ENCODE measurements at places on chromosomes 11 and 22.

GRCh38 chr11:30729187-30729713, 143.1 kb upstream of the MPPED2 start:
- DNase-seq: no peak

DNA sequence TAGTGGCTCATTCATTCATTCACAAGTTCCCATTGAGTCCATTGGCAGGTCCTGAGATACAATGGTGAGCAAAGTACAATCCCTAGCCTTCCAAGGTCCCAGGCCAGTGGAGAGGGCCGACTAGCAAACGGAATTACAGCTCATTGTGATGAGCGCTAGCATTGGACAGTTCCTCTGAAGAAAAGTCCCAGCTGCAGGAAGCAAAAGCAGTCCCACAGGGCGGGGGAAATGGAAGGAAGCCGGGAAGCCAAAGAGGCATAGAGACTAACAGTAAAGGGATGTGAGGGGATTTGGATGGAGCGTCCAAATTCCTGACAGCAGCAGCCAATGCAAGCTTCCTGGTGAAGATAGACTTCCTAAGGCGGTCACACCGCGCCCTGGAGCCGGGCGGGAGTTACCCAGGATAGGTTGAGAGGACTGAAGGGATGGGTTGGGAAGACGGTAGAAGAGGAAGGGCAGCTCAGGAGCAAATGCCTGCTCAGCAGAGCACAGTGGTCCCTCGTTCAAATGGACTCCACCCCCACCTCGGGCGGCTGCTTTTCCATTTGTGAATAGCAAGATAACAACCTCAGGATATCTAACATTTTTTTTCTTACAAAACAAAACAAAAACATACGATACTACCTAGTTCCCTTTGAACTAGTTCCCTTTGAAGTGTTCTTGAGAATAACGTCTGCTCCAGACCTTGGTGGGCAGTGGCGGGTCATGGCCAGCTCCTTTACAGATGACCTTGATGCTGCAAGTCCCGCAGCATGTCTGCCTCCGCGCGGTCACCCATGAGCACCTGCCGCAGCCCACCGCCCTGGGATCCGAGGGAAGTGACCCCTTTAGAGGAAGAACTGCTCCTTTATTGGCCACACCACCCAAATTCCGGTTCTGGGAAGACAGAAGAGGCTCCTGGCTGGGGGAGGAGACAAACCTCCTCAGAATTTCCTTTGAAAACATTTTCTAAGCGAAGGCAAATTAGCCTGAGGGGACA, 132.9 kb downstream of the RASSF10 start:
- DNase-seq: no peak

GRCh38 chr11:113376156-113376555, 11.4 kb upstream of the ANKK1 start:
- DNase-seq: no peak

GRCh38 chr11:25576320-25576719, 755.6 kb upstream of the ANO3 start:
- DNase-seq: no peak

GRCh38 chr22:25704701-25705100, 37.3 kb upstream of the MYO18B start:
- no peak for DNase-seq

GRCh38 chr11:76208438-76209374, 2.4 kb upstream of the WNT11 start:
- peak; percentile 73 for DNase-seq

DNA sequence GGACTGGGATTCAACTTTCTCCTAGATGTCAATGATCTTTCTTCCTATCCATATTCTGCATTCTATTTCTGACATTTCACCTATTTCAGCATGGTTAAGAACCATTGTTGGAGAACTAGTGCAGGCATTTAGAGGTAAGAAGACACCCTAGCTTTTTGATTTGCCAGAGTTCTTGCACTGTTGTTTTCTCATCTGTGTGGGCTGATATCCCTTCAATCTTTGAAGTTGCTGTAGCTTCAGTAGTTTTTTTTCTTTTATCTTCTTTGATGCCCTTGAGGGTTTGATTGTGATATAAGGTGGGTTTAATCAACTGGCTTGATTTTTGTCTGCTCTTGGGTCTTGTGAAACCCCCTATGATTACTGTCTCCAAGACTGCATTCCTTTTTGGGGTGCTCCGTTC, 502.1 kb downstream of the ETS1 start:
- no peak for DNase-seq

- no peak for DNase-seq
Measured at GRCh38 chr11:27839226-27839913, 139.1 kb upstream of the BDNF start.

DNA sequence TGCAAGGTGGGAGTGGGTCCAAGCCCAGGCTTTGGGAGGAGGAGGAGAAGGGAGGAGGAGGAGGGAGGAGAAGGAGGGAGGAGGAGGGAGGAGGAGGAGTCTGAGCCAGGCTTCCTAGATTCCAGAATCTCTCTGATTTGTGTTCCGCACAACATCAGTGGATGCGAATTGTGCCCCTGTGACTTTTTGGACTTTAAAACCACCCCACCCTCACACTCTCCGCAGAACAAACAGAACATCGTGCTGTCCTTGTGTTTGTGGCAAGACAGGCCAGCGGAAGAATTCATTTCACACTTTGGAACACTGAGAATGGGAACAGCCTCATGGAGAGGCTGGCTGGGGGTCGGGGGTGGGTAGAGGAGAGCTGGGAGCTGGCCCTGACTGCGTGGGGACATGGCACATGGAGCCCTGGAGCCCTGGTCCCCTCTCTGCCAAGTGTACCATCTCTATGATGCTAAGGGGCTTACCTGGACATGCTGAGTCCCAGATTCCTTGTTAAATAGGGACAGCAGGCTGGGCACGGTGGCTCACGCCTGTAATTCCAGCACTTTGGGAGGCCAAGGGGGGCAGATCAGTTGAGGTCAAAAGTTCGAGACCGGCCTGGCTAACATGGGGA, 16.4 kb upstream of the SHANK2 start:
- no peak for DNase-seq

GRCh38 chr11:96237766-96238266, 105.2 kb downstream of the MAML2 start:
- DNase-seq: no peak

GRCh38 chr22:35997438-35997837, 31.2 kb downstream of the RBFOX2 start:
- DNase-seq: no peak
